ENCODE measurements at places on chromosomes 4 and X.
A peak's percentile ranks its signal among the peaks of the same experiment; 100 is the strongest.

DNA sequence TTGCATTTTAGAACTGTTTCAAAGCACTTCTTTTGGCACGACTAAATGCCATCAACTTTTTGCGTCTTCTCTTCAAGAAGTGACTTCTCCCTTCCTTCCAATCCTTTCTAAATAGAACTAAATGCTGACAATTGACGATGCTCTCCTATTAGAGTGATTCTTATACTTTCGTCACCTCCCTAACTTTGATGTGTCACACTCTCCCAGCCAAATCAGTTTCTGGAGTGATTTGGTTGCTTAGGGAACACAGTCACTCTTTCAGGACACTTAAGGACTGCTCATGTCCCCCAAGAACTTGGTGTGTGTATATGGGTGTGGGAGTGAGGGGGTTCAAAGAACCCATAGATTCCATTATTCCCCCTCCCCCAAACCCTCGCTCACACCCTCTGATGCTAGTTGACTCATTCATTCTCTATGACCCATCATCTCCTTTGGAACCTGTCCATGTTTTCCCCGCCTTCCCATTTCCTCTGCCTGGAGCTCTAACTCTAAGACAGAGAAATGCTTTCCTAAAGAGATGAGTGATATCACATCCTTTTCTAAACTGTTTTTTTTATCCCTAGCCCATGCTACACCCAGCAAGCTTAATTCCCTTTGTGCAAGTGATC, 26.8 kb upstream of the AREG start:
- no peaks in the 10 kb centered on the region for H3K4me1 ChIP-seq
- peaks cover 30% of the 10 kb centered on the region for H3K27me3 ChIP-seq
- no peak for DNase-seq

GRCh38 chr4:88158038-88158488, 376 bp downstream of the ABCG2 start:
- peaks cover 8% of the 10 kb centered on the region for H3K27me3 ChIP-seq
- no peak for DNase-seq
- H3K27ac ChIP-seq: peak overlapping the region; percentile 57
- H3K36me3 ChIP-seq: no peaks in the 10 kb centered on the region

- H3K4me1 ChIP-seq: peaks cover 20% of the 10 kb centered on the region
- H3K27ac ChIP-seq: peak overlapping the region; percentile 72
- peak overlapping the region; percentile 2 for H3K4me3 ChIP-seq
- no peak for DNase-seq
- H3K36me3 ChIP-seq: no peaks in the 10 kb centered on the region
- no peaks in the 10 kb centered on the region for H3K27me3 ChIP-seq
Measured at GRCh38 chrX:24493740-24494581, 28.9 kb downstream of the PDK3 start.

GRCh38 chr4:83625821-83626220, 89.9 kb downstream of the GPAT3 start:
- H3K27me3 ChIP-seq: peaks cover 48% of the 10 kb centered on the region
- no peak overlapping the region for H3K4me3 ChIP-seq
- H3K27ac ChIP-seq: no peak overlapping the region
- DNase-seq: no peak

- H3K4me3 ChIP-seq: no peak overlapping the region
- no peaks in the 10 kb centered on the region for H3K27me3 ChIP-seq
- H3K27ac ChIP-seq: no peak overlapping the region
- no peaks in the 10 kb centered on the region for H3K36me3 ChIP-seq
Measured at GRCh38 chrX:22666441-22666840, 333.3 kb upstream of the DDX53 start.

DNA sequence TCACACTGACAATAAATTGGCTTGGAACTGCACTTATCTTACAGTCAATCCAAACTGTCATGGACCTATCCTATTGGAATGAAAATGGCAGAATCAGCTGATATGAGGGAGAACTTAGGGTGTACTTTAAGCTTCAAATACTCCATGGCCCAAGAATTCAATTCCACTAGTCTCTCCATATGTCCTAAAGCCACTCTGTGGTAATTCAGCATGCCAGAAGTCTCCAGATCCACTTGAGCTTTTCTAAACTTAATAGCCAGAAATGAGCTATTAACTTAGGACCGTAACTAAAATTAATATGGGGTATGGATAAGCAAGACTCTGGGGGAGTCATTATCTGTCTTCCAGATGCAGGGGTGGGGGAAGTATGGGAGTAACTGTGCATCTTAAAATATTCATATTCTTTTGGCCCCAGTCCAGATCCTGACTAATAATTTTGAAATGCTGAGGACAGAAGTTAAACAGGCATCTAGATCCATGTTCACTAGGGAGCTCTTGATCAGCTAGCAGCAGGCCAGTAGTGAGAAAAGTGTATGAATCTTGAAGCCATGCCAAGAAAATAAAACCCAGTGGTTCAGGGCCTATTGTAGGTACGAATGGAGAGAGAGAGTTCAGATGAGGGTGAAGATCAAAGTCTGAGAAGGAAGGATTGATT, 167.6 kb downstream of the DKK2 start:
- H3K27me3 ChIP-seq: no peaks in the 10 kb centered on the region
- DNase-seq: no peak
- H3K36me3 ChIP-seq: no peaks in the 10 kb centered on the region
- no peaks in the 10 kb centered on the region for H3K4me1 ChIP-seq
- H3K4me3 ChIP-seq: no peak overlapping the region

DNA sequence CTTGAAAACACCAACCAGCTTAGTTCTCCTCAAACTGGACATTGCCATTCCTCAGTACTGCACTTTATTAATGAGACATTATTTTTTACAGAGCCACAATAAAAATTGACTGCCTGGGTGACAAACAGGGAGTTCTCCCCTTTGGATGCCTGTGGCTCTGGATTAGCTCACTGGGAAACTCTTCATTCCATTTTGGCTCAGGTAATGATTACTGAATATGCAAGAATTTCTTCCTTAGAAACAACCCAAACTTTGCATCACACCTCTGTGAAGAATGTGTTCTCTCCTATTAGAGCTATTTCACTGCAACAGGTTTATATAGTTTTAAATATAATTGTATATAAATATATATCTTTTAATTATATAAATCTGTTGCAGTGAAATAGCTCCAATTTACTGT, 2065.8 kb downstream of the ARAP2 start:
- no peaks in the 10 kb centered on the region for H3K4me1 ChIP-seq
- H3K27ac ChIP-seq: no peak overlapping the region
- no peaks in the 10 kb centered on the region for H3K27me3 ChIP-seq
- no peak for DNase-seq

- H3K4me3 ChIP-seq: no peak overlapping the region
- H3K36me3 ChIP-seq: peaks cover 3% of the 10 kb centered on the region
- no peak for DNase-seq
- H3K27ac ChIP-seq: no peak overlapping the region
- no peaks in the 10 kb centered on the region for H3K4me1 ChIP-seq
- H3K27me3 ChIP-seq: peaks cover 46% of the 10 kb centered on the region
Measured at GRCh38 chr4:76622126-76622525, 187.1 kb downstream of the SHROOM3 start.

DNA sequence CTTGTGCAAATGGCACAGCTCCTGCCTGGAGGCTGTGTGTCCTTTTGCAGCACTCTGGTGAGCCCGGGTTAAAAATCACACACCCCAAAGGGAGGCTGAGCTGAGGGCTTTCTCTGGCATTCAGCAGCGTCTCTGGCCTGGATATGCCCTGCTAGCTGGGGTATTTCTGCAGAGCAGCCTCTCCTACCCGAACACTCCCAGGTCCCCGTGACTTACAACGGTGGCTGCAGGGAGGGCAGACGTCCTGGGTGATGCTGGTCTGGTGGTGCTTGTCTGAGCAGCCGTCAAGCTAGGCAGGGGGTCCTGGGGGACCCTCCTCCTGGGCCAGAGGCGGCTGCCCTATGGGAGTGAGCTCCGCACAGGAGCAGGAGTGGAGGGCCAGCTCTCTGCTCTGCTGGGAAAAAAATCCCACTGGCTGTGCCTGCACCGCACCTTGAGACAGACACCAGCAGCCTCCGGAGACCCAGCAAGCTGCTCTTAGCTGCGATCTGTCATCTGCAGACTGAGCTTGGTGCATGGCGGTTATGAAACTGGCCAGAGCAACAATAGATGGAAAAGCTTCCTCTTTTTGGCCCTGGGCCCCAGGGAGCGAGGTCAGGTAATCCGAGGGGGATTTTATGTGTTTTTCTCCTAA, 41.3 kb upstream of the ASMTL start:
- DNase-seq: no peak
- H3K36me3 ChIP-seq: peaks cover 5% of the 10 kb centered on the region
- H3K4me3 ChIP-seq: no peak overlapping the region

DNA sequence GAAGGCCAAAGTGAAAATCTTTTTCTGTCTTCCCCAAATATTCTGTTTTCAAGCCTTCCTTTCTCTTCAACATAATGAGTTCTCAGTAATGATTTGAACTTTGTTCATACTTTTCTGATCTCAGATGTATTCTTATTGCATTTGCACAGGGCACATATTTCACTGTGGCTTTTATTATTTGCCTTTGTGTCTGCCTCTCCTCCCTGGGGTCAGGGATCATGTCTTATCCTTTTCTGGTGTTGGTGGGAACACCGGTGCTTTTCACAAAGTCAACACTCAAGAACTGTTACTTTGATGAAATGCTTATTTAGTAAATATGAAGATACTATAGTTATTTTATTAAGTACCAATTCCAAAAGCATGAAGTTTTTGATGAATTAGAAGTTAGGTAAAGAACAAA, 143.8 kb downstream of the FRAS1 start:
- H3K4me3 ChIP-seq: no peak overlapping the region
- peaks cover 40% of the 10 kb centered on the region for H3K27me3 ChIP-seq
- no peaks in the 10 kb centered on the region for H3K4me1 ChIP-seq

DNA sequence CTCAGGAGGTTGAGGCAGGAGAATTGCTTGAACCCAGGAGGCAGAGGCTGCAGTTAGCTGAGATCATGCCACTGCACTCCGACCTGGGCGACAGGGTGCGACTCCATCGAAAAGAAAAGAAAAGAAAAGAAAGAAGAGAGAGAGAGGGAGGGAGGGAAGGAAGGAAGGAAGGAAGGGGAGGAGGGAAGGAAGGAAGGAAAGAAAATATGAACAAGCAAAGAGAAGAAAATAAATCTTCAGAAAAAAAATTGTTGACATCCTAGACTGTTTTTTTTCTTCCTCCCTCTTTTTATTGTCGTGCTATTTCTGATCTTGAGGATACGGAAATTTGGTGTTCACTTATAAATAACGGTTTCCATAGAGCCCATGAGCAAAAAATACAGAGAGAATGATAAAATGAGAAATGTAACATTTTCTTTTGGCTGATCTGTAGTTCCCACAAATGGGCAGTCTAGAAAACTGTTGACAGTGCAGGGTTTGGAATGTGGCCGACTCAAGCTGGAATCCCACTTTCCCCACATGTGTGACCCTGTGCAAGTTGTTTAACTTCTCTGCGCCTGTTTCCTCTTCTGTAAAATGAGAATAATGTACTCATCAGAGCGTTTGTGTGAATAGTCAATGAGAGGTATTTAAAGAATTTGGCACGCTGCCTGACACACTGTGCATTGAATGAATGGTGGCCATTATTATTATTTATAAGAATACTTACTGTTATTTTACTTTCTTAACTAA, 19.4 kb downstream of the SORBS2 start:
- H3K4me1 ChIP-seq: no peaks in the 10 kb centered on the region
- no peak for DNase-seq
- no peaks in the 10 kb centered on the region for H3K36me3 ChIP-seq
- H3K4me3 ChIP-seq: no peak overlapping the region
- no peak overlapping the region for H3K27ac ChIP-seq
- peaks cover 18% of the 10 kb centered on the region for H3K27me3 ChIP-seq

DNA sequence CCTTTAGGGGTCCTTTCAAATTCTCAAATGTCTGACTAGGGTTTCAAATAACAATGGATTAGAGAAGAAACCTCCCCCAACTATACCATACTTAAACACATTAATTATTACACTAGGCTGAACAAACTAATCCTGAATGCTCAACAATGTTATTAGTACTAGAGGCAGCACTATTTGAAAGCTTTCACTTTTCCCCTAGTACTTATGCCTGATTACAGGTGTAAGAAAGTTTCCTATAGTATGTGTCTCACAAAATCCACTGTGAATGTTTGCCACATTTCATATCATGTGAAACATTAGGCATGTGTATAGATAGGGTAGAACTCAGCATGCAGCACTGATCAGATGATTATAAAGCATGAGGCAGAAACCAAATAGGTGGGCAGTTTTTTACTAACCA, 336.2 kb downstream of the ZNF674 start:
- peaks cover 4% of the 10 kb centered on the region for H3K4me1 ChIP-seq
- no peak overlapping the region for H3K4me3 ChIP-seq
- H3K27ac ChIP-seq: no peak overlapping the region
- no peaks in the 10 kb centered on the region for H3K27me3 ChIP-seq
- no peaks in the 10 kb centered on the region for H3K36me3 ChIP-seq

DNA sequence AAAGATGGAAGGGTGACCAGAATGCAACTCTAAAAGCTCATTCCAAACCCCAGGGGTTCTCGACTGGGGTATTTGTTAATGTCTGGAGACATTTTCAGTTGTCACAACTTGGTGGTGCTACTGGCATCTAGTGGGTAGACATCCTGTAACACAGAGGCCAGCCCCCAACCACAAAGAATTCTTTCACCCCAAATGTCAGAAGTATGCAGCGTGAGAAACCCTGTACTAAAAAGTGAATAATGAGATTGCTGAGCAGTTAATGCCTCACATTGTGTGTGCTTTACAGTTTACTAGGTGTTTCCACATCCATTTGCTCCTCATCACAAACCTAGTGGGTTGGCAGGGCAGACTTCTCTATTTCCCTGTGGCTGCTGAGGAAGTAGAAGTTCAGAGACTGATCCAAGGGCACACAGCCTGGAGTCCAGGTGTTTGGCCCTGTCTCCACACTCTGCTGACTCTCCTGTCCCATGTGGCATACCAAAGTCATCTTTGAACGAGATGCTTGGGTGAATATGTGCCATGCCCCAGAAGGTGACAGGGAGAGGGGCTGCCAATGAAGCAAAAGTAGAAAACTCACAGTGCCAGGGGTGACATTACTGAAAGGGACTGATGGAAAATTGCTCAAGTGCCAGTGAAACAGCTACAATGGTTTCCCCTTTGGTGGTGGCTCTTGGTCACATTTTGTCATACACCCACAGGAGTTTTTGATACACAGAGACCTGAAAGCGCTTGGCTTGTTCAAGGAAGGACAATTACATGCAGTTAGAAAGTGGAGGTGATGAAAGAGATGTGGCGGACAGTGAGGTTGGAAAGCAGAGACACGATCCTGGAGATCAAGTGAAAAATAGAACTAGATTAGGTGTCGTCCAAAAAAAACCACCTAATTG, 10.1 kb upstream of the TMEM154 start:
- H3K4me1 ChIP-seq: peaks cover 14% of the 10 kb centered on the region
- peaks cover 15% of the 10 kb centered on the region for H3K27me3 ChIP-seq
- peaks cover 2% of the 10 kb centered on the region for H3K36me3 ChIP-seq
- H3K4me3 ChIP-seq: no peak overlapping the region
- no peak for DNase-seq

DNA sequence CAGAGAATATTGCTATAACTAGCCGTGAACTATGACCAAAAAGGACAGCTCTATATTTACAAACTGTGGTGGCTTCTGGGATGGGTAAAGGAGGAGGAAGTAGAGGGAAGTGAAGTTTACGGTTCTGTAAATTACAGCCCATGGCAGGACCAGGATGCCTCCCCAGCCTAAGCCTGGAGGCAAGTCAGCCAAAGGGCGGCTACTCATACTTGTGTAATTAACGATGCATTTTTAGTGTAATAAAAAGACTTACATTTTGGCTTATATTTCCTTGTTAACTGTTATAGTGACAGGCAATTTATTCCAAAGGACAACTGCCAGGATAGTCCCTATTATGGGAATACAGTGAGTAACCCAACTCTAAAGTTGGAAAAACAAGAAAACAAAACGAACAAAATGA, 139.9 kb upstream of the OTUD4 start:
- no peaks in the 10 kb centered on the region for H3K36me3 ChIP-seq
- H3K4me3 ChIP-seq: no peak overlapping the region
- no peaks in the 10 kb centered on the region for H3K4me1 ChIP-seq
- H3K27ac ChIP-seq: no peak overlapping the region
- DNase-seq: no peak
- H3K27me3 ChIP-seq: peaks cover 18% of the 10 kb centered on the region

Data from T-helper 17 cell (primary cell).